Hematopoietic multipotent progenitor cell treated with erythropoietin and hydrocortisone succinate and interleukin-3 and kit ligand, for 15 days (in vitro differentiated cells): ENCODE measurements at places on chromosomes 2 and 18.

- DNase-seq: no peak
Measured at GRCh38 chr18:5150894-5151293, 46.2 kb downstream of the AKAIN1 start.

GRCh38 chr2:70431716-70432347, 121.8 kb downstream of the TGFA start:
- DNase-seq: no peak

DNA sequence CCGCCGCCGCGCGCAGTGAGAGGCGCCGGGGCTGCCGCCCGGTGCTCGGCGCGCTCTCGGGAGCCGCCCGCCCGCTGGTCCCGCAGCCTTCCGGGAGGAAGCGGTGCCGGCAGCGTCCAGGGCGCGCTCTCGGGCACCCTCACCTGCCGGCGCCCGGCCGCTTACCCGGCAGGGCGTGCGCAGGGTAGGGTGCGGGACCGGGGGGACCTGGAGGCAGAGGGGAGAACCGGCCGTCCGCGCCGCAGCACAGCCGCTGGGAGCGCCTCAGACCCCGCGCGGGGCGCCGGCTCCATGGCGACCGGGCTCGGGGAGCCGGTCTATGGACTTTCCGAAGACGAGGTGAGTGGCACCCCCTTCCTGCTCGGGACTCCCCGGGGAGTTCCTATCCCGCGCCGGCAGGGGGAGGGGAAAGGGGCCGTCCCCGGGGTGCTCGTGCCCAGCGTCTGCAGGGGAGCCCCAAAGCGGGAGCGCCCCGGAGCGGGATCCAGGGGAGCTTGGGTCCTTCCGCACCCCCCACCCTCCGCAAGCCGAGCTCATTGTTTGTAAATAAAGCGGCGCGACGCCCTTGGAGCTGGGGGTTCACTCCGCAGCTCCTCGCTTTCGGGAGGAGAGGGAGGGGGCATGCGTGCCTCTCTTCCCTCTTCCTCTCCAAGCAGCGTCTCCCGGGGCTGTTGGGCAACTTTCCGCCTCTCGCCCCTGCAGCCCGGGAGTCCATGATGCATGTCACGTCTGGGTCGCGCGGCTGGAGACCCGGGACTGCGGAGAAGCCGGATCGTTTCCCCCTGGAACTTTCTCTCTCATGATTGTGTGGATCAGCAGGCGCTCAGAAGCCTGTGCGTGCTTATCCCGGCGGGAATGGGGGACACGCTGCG, 580 bp downstream of the NEDD4L start:
- DNase-seq: peak; percentile 73

- no peak for DNase-seq
Measured at GRCh38 chr18:59783138-59783537, 85.9 kb upstream of the CCBE1 start.

- no peak for DNase-seq
Measured at GRCh38 chr2:50765146-50765545, 266.8 kb downstream of the NRXN1 start.

- no peak for DNase-seq
Measured at GRCh38 chr2:142843731-142844130, 33.7 kb upstream of the KYNU start.

- no peak for DNase-seq
Measured at GRCh38 chr2:223494942-223495341, 107.2 kb downstream of the SCG2 start.

- DNase-seq: no peak
Measured at GRCh38 chr2:7115364-7115763, 198.2 kb downstream of the RNF144A start.

DNA sequence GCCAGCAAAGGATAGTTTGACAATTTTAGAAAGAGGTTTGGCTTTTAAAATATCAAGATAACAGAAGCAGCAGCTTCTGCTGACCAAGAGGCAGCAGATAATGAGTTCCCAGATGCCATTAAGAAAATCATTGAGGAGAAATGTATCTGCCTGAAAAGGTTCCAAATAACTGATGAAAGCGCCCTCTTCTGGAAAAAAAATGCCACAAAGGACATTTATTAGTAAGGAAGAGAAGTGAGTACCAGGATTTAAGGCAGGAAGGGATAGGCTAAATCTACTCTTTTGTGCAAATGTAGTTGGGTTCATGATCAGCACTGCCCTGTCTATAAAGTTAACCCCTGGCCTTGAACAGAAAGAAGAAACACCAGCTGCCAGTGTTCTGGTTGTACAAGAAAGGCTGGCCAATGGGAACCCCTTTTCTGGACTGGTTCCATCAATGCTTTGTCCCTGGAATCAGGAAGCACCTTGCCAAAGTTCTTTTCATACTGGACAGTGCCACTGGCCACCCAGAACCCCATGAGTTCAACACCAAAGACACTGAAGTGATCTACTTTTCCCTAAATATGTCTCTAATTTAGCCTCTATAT, 40.6 kb downstream of the DHX57 start:
- peak; percentile 52 for DNase-seq

DNA sequence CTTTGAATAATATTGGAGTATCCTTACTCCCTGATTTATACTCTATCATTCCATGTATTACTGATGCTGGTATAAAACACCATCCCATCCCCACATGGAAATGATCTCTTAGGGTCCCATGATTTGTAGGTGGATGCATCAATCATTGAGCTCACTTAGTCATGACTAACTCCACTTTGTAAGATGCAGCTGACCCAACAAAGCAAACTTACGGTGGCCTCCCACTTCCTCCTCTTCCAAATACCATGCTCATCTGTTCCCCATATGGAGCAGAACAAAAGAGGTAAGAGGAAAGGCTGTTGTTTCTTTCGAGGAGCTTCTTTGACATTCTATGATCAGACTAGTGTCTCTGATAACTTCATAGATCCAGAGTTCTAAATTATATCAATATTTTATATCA, 640.2 kb upstream of the SLC39A10 start:
- no peak for DNase-seq

DNA sequence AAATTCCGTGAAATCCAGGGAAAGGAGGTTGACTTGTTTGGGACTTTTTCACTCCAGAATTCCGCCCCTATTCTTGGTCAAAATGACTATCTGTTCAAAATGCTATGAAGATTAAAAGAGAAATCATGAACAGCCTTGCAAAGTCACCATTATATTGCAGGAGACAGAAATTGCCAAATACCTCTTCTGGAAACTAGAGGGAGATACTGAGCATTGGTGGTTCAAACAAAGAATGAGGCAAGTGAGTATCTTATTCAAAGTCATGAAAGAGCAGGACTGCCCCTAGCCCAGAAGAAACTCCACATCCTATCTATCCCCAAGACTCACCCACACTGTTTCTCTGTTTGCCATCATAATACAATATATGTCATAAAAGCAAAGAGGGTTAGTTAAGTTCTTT, 862.3 kb upstream of the POU3F3 start:
- no peak for DNase-seq

DNA sequence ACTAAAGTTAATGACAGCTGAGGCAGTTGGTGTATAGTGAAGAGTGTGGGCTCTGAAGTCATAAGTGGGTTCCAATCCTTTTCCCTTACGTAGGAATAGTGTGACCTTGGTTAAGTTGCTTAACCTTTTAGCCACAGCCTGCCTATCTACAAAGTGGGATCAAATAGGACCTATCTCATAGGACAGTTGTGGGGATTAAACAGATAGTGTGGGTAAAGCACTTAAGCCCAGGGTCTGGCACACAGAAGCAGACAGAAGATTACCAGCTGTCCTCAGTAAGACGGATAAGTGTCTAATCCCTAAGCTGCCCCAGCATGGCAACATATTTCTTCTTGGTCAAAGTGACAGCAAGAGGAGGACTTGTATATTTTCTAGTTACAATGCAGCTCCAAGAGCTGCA, 28.2 kb downstream of the UBE2F start:
- peak; percentile 46 for DNase-seq

GRCh38 chr18:58593938-58594337, 35.0 kb downstream of the ALPK2 start:
- DNase-seq: no peak

DNA sequence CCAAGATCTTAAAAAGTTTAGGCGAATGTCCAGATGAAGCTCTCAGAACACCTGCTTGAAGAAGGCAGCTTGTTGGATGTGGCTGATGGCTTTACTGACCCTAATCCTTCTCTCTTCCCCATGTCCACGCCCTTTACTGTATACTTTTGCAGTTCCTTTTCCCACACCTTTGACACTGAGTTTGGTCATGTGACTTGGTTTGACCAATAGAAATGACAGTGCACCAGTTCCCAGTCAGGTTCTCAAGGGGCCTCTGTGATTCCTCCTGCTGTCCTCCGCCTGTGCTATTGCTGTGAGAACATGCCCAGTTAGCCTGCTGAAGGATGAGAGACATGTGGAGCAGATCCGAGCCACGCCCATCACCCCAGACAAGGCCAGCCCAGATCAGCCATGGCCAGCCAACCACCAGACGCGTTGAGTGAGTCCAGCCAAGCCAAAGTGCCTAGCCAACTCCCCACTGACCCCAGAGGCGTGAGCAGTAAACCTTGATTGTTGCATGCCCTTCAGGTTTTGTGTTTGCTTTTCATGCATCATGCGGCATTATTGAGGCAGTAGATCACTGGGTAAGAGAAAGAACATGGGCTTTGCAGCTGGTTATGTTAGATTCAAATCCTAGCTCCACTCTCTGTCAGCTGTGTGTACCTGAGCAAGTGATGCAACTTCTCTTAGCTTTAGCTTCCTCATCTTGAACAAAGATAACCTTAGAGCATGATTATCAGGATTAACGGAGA, 258.0 kb upstream of the SIX2 start:
- no peak for DNase-seq

GRCh38 chr2:70045932-70046331, 41.3 kb upstream of the PCBP1 start:
- DNase-seq: no peak

DNA sequence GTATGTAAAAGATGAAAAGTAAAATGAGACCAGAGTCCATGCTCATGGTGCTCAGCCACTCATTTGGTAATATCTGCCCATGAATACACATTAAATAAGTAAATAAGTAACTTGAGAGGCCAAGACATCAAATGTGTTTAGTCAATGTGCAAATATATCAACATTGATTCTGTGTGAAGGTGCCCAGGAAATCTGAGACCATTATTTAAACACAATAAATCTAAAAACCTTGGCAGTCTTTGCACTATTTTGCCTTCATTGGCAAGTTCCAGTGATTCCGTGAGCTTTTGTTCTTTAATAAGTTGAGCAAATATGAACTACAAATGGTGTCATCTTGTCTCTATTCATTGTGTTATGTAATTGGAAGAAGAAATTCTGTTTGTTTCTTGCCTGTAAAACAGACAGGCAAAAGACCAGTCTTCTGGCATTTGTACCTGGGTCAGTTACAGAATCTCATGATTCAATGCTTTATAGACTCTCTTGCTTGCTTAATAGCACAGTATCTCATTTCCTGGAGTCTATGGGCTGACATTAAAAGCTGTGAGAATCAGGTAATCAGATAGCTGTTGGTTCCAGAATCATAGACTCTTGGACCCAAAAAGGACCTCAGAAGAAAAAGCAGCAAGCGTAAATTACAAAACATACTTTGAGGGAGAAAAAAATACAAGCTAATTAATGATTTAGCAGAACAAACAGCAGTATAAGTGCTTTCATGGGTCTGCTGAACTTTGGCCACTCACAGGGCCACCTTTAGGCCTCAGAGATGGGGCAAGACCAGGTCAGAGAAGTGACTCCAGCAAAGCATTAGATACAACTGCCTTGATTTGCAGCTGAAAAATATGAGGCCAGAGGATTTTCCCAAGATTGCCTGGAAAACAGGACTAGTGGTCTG, 20.0 kb upstream of the SERPINB3 start:
- DNase-seq: no peak

DNA sequence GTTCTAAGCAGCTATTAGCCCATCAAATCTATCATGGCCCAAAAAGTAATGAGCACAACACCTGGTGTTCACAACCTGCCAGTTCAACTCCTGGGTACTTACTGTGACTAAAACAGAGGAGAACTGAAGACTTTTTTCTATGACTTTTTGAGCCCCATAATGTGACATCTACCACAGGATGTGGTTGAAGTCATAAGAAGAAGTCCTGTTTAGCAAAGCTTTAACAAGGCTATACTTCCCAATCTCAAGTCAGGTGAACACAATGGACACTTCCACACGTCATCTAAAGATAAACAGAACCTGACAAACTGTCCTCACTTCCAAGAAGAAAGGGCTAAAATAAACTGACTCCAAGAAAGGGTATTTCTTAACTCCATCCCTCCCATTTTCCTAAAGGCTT, 138.8 kb downstream of the ATAD2B start:
- no peak for DNase-seq

- DNase-seq: no peak
Measured at GRCh38 chr2:16911746-16912145, 246.1 kb upstream of the CYRIA start.

- DNase-seq: no peak
Measured at GRCh38 chr2:24824071-24824588, 30.9 kb downstream of the CENPO start.

DNA sequence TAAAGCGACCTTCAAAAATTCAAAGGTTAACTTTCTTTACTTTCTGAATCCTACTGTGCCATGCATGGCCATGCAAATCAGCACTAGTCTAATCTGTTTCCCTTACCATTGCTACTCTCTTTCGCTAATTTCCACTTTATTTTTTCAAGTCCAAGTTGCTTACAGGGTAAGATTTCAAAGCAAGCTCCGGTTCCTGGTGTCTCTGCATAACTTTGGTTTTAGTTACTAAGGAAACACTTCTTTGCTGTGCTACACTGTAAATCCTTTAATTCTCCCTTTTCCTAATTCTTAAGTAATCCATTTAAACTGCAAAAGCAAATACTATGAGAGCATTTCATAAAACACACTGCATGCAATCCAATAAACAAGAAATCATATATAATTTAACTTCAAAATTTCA, 383.5 kb upstream of the LYPD1 start:
- no peak for DNase-seq

- no peak for DNase-seq
Measured at GRCh38 chr18:78871618-78872017, 108.0 kb upstream of the SALL3 start.

DNA sequence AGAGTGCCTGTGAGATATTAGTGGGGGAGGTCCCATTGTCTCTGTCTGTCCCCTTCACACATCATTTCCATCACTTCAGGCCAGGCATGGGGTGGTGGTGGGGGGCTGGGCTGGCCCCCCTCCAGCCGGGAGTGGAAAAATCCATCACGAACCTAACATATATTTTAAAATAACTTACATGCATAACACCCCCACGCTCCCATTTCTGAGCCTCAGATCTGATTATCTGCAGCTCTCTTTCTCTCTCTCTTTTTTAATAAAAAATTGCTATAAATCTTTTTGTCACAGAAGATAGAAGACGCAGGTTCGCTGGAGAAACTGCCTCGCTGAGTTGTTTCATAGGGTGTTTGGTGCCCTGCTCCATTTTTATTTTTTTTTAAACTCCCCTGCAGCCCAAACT, 159.8 kb downstream of the CELF4 start:
- no peak for DNase-seq
